ENCODE measurements at places on chromosomes 3 and 15.

DNA sequence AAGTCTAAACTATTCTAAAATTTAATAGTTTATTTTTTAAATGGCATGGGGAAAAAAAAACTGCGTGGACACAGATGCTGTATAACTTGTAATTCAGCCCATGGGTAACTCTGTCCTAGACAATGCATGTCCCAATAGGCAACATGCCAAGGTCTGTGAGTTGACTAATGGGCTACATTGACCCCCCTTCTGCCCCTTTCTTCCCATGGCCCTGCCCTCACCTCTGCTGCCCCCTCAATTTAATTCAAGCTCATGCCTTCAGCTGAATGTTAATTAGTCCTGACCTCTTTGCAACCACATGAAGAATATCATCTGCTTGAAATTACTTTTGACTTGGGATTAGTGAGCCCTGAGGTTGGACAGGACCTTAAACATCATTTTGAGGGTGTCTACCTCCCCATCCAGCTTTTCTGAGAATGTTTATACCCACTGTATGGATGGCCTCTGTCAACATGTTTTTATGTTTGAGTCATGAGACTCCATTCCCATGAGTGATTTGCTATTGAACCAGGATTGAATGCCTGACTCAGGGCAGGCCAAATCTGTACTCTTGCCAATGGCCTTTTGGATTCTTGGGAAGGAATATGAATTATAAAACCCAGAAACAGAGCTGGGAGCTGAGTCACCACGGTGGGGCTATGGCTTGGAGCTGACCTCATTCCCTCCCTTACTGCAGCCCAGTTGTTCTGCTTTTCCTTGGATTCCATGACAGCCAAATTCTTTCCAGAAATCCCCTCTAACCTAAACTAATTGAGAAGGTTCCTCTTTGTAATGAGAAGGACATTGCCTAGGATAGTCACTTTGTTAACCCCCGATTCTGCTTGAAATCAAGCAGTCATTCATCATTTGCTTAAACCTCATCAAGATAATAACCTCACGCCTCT lies 33.5 kb upstream of the PDE8A start:
- no peak for DNase-seq

GRCh38 chr3:8550611-8551010 lies 49.0 kb downstream of the LMCD1 start:
- DNase-seq = no peak

DNA sequence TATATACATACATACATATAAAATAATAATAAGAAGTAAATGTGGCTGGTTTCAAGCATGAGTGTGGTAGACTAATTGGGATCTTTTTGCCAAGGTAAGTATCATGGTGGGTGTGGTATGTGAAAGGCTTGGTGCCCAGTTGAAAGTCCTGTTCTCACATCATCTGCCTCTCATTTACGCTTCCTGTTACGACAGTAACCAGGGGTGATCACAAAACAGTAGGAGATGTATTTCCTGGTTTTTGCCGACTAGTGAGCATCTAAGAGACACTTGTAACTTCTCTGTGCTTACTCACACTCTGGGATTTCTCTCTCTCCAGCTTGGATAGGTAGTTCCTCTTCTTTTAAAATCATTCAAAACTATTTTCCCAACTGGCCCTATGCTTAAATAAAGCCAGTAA lies 1028.3 kb upstream of the NR2F2 start:
- DNase-seq = no peak

- DNase-seq = no peak
Measured at GRCh38 chr15:58109419-58109818, 28.8 kb upstream of the AQP9 start.

DNA sequence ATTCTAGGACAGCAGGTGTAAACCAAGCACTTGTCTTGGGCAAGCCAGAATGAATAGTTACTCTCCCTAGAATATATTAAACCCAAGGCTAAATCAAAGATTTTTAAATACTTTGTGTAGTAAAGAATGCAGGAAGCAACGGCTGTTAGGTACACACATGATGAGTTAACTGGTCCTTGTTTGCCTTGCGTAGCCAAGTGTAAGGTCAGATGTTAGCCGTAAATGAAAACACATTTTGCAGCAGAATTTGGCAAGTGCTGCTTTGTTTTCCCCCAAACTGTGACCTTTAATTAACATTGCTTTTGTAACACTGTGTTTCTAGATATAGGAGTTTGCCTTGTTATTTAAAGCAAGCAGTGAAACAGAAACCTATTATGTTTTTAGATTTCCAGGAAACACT lies 368.7 kb downstream of the IL5RA start:
- no peak for DNase-seq

DNA sequence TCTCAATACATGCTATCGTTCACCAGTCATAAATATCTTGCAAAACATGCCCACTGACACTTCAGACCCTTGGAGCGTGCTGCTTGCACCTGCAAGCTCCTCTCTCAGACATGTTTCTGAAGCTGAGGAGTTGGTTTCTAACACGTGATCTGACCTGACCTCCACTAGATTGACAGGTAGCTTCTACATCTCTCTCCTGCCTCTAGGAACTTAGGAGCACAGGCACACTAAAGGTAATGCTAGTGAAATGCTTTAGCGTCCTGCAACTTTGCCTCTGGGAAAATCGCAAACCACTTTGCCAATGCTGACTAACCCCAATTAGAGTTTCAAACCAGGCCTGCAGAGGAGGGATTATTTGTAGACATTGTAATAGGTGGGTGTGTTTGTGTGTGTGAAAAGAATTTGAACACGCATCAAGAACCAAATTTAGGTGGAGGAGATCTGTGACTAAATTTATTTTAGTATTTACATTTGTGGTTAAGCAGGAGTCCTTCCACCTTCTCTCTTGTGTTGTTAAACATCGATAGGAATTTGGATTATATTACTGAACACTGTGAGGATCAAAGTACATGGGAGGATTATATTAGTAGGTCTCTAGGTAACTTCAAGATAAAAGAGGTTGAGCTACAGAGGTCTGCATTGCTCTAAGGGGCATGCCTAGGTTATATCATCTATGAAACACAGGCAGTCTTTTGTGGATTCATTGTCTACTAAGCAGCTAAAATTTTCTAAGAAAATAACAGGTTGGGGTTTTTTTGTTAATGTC lies 86.7 kb upstream of the ZBED2 start:
- DNase-seq = no peak

DNA sequence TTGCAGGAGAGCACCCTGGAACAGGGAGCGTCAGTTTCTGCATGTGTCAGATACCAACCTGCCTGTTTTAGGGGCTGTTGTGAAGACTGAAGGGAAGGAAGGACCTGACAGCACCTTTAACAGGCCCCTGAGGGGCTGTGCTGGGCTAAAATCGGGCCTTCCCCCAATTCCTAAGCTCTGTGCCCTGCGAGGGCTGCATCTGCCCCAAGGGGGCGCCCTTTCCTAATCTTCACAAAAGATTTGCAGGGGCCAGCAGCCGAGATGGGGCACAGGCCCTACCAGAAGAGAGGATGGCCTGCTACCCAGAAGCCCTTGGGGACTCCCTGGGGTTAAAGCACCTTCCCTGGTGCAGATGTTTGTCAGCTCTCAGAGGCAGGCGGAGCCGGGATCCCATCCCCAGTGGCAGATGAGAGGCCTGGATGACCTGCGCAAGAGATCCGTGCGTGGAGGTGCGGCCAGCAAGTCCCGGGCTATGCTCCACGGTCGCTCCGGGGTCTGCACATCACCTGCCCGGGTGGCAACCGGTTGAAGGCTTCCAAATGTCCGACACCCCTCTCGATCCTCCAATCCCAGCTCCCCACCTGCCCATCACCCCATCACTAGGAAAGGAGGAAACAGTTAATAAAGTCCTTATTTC lies 53.6 kb downstream of the RHCG start:
- no peak for DNase-seq

- no peak for DNase-seq
Measured at GRCh38 chr15:86553108-86553507, 473.4 kb downstream of the AGBL1 start.

All from NCI-H1105 (cell line).